NCI-H446 treated with DMSO at 0.1 percent for 48 hours (cell line): ENCODE measurements at places on chromosomes 7 and 10.

- no peak for DNase-seq
Measured at GRCh38 chr10:70621503-70622078, 19.1 kb upstream of the PRF1 start.

- no peak for DNase-seq
Measured at GRCh38 chr7:135721198-135721820, 6.7 kb downstream of the SLC13A4 start.

DNA sequence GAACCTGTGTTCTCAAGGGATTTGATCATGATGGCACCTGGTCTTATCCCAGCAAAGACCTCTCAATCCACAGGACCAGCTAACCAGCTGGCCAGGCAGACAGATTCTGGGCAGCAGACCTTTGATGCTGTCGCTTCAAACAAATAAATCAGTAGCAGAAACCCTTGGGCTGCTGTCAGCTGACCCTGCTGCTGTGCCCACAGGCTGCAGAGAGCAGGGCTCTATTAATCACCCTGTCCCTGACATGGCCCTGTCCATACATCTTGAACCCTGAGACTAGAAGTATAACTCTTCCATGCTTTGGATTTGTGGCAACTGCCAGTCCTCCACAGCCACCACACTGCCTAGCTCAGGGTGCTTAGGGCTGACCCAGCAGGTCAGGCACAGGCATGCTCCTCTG, 244.1 kb upstream of the PODXL start:
- DNase-seq, result no peak

DNA sequence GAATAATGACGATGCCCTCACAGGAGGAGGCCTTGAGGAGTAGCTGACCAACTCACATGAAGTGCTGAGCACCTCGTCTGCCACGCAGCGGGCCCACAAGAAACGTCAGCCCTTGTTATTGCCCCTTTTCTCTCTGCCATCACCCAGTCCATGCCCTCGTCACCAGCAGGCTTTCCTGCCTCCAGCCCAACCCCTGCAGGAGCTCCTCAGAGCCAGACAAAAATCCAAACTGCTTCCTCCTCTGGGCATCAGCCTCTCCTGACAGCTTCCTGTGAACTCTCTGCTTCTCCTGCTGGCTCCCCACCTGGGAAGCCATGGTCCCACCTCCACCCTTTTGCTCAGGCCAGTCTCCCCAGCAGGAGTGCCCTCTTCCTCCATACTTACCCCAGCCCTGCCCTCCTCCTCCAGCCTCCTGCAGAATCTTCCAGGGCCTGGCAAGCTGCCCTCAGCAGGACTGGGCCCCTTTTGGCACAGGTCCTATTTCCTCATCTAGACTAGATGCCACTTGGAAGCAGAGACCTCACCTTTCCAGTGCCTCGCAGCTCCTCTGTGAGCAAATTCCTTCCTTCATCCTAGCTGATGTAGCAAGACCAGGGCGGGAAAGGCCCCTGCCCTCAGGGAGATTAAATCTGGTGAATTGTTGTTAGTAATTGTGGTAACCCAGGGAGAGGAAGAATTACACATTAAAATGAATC, 115.1 kb downstream of the C10orf105 start:
- DNase-seq, result no peak

GRCh38 chr7:123798532-123799188, 46.3 kb upstream of the HYAL4 start:
- no peak for DNase-seq

- DNase-seq, result no peak
Measured at GRCh38 chr10:120403109-120403508, 53.9 kb upstream of the PLPP4 start.

DNA sequence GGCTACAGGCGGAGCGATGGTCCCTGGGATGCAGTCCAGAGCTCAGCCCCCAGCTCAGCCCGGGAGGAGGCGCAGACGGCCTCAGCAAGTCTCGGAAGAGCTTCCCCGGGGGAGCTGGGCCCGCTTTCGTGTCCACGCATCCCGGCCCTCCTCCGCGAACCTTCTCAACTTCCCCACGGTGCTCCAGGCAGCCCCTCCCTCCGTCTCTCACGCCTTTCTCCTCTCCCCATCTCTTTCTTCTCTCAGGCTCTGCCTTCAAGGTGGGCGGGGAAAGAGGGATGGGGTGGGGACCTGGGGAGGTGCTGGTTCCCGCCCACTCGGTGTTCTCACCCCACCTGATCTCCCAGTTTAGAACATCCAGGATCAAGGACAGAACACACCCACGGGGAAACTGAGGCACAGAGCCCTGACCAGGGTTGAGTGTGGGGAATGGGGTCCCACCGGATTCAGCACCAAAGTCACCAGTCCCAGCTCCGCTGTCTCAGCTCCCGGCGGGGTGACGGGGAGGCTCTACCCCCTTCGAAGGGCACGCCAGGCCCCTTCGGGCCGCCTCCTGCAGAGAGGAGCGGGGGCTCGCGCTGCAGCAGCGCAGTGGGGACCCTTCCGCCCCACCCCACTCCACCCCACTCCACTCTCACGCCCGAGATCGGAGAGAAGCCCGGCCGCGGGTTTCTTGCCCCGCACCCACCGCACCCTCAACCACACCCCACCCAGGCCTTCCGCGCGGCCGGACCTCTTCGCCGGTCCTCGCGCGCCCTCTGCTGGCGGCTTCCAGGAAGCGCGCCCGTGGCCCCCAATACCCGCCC, 18.2 kb downstream of the POLL start:
- DNase-seq, result no peak

GRCh38 chr10:130364631-130365411, 228.6 kb downstream of the GLRX3 start:
- DNase-seq, result no peak

DNA sequence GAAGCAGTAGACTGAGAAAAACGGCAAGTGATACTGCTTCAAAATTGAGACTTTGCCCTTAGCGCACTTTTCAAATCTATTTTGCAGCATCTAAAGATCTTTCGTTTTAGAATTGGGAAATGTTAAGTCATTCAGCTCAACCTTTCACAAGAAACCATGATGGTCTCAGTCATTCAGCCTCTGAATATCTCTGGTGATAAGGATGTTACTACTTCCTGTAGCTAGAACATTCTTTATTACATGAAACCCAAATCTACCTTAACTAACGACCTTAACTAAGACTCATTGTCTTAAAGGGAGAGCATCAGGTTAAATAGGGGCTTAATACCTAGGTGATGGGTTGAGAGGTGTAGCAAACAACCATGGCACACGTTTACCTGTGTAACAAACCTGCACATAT, 26.4 kb upstream of the AKR1B10 start:
- no peak for DNase-seq
